ENCODE measurements at places on chromosomes 11 and 22.

DNA sequence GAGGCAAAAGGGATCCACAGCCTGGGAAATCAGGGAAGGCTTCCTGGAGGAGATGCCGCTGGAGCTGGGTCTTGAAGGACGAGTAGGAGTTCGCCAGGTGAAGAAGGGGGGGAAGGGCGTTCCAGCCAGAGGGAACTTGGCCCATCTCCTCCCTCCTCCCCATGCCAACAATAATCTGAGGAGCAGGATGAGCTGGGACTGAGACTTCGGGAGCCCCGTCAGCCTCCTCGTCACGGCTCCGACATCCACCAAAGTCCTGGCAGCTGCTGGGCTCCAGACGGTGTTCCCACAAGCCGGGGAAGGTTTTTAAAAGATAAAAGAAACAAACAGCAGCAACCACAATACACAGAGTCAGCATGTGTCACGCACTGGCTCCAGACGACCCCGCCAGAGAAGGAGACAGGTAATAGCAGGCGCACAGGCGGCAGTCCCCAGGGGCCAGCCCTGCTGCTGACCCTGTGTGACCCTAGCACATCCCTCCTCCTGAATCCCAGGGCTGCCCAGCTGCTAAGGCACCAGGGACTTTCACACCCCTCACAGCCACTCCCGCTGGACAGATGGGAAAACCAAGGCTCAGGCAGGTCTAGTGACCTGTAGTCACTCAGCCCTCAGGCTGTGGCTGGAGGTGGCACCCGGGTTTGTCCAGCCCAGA is 37.3 kb downstream of the NUP50 start:
- no peak for DNase-seq

DNA sequence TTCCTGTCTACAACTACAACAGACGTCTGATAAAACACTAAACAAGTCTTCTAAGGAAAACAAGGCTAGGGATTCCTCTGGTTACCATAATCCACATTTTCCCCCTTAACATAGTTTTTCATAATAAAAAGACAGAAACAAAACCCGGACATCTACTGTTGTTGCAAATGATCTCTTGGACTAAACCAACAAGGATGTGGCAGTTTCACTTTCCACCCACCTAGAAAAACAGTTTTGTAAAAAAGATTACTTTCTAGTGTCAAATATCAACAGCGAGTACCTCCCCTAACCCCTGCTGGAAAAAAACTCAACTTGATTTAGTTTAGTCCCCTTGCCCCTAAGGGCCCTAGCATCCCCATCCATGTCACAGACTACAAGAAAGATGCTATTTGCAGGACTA is 5.4 kb downstream of the GNG3 start:
- DNase-seq: no peak

DNA sequence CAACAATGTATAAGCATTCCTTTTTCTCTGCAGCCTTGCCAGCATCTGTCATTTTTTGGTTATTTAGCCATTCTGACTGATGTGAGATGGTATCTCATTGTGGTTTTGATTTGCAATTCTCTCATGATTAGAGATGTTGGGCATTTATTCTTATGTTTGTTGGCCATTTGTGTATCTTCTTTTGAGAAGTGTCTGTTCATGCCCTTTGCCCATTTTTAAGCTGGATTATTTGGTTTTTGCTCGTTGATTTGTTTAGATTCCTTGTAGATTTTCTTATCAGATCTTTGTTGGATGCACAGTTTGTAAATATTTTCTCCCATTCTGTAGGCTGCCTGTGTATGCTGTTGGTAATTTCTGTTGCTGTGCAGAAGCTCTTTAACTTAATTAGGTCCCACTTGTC is 259.6 kb upstream of the SESN3 start:
- DNase-seq: no peak

DNA sequence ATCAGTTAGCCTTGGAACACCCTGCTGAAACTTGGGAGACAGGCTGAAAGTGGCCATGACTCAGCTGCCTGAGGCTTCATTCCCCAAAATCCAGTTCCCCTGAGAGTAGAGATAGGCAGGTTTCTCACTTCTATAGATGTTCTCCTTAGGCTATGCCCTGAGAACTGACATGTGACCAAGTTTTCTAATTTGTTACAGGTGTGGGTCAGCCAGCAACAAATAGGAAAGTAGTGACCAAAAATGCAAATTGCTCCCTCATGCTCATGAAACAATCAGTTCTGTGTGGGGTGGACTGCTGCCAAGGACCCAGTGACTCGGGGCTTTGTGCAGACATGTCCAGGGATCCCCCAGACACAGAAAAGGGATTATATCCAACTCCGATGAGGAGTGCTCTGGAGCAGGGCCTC is 7.3 kb upstream of the CCDC15 start:
- DNase-seq: no peak

DNA sequence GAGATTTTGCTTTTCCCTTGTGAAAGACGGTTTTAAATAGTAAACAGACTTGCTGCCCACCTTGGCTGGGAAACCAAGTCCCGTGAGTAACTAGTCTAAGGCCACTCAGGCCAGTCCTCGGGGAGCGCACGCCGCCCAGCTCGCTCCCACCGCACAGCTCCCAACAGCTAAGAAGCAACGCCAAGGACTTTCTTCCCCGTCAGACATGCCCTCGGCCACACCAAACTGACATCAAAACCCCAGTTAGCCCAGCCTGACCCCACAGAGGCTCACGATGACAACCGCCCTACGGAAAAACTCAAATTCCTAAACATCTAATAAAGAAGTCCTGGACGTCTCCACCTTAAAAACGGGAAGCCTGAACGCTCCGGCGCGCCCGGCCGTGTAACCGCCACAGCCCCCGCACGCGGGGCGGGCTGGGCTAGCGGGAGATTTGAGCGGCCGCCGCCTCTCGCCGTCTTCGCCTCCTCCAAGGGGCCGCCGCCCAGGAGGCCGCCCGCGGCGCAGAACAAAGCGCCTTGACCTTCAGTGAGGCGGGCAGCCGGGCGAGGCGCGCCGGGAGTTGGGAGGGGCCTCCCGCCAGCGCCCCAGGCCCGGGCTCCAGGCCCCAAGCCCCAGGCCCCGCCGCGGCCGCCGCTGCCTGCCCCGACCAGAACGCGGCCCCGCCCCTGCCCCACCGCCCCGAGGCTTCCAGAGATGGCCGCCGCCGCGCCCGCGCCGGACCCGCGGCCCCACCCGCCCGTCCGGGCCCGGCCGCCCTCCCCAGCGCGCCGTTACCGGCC is 486 bp downstream of the NAP1L4 start:
- peak; percentile 39 for DNase-seq
